ENCODE measurements at places on chromosomes 1 and 21.
A peak's percentile ranks its signal among the peaks of the same experiment; 100 is the strongest.

DNA sequence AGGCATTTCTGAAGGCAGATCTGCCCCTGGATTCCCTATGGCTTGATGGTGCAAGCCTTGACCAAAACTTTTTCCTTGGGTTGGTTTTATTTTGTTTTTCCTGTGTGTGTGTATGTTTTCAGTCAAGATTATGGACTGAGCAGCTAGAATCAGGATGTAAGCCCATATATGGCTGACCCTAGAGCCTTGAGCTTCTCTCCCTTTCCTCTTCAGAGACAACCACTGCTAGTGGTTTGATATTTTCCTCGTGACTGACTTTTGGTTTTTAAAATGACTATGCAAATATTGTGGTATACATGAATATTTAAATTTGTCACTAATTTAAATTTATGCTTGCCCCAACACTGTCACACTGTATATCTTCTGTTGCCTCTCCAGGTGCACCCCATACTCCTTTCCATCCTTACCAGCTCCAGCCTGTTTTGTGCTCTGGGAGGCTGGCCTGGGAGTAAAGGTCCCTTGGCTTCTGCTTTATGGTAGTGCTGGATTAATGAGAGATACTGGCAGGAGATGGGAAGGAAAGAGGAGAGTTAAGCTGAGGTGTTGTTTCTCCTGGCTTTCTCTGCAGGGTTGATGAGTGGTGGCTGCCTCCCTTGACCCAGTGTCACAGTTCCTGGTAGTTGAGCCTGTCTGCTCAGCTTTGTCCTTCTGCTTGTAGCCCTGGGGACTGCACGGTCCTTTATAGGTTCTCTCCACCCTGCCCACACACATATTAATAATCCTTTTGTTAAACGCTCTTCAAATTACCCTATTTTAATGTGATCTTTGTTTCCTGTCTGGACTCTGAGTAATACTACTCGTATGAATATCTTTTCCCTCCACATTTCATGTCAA lies 44.4 kb downstream of the RWDD3 start:
- DNase-seq, result no peak

GRCh38 chr1:27117733-27118439 lies 37.0 kb downstream of the SLC9A1 start:
- DNase-seq, result no peak

GRCh38 chr1:96048572-96049212 lies 672.9 kb upstream of the PTBP2 start:
- no peak for DNase-seq

DNA sequence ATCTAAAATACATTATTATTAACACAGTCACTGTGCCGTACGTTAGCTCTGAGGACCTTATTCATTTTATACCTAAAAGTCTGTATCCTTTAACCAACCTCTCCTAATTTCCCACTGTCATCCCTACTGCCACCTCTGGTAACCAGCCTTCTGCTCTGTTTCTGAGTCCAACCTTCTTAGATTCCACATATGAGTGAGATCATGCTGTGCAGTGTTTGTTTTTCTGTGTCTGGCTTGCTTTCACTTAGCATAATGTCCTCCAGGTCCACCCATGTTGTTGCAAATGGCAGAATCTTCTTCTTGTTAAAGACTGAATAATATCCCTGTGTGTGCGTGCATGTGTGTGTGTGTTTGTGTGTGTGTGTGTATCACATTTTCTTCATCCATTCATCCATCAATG lies 64.2 kb downstream of the ETS2 start:
- DNase-seq, result peak; percentile 14

DNA sequence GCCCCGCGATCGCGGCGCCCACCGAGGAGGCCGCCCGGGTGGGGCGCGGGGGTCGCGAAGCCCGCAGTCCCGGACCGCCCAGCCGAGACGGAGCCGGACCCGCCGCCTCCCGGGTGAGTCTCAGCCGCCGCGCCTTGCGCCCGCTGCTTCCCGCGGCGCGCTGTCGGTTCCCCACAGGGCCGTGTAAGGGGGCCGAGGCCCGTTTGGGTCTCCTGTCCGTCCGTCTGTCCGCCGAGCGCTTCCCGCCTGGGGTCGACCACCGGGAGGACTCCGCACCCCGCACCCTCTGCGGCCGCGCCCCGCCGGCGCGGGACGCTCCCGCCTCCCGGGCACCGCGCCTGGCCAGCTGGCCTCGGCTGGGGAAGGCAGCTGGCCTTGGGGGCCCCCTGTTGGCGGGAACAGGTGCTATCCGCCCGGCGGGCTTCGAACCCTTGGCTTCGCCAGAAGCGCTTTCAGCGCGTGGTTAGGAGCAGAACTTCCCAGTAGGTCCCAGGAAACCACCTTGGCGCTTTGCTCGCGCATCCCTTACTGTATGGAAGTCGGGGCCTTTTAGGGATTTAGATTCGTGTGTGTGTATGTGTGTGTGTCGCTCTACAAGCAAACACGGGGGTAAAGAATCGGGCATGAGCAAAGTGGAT lies 414 bp downstream of the TMEM51 start:
- DNase-seq, result peak; percentile 16

GRCh38 chr1:77643456-77643855 lies 39.0 kb downstream of the ZZZ3 start:
- no peak for DNase-seq

- DNase-seq, result peak; percentile 55
These were observed 173.8 kb downstream of the ETS2 start for GRCh38 chr21:38979271-38980121.

GRCh38 chr1:205630651-205631009 lies 1.2 kb downstream of the ELK4 start:
- DNase-seq, result no peak

DNA sequence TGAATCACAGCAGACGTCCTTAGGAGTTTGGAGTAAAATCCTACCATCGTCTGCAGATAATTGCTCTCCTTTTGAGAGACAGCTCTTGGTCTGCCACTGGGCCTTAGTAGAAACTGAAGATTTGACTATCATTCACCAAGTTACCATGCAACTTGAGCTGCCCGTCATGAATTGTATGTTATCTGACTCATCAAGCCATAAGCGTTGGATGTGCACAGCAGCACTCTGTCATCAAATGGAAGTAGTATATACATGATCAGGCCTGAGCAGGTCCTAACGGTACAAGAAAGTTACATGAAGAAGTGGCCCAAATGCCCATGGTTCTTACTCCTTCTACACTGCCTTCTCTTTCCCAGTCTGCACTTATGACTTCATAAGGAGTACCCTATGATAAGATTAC lies 317.8 kb downstream of the GPATCH2 start:
- DNase-seq, result no peak

DNA sequence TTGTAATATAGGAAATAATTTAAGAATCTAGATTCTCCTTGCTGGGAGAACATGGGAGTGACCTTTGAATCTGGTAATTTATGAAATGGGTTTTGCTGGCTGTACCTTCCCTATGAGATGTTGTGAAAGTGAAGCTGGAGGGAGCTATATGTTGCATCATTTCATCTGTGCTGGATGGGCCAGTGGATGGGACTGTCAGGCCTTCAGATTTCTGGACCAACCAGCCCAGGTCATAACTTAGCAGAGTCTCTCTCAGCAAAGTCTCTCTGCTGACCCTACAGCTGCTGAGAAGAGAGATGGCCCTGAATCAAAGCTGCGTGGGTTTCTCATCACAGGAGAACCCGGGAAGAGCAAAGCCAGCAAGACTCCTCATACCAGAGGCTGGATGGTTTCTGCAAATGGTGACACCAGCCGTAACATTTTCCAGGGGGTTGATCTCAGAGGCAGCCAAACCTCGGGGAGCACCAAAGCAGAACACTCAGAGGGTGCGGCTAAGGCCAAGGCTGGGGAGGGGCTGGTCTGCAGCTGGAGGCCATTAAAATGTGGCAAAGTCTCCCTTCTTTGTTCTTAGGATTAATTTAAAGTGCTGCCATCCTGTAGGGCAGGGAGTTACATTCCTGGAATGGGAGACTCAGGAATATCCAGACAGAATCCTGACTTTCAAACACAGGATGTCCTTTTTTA lies 18.2 kb upstream of the PTGFRN start:
- no peak for DNase-seq

- DNase-seq, result no peak
These were observed 79.8 kb upstream of the PLXNA2 start for GRCh38 chr1:208324005-208324404.

DNA sequence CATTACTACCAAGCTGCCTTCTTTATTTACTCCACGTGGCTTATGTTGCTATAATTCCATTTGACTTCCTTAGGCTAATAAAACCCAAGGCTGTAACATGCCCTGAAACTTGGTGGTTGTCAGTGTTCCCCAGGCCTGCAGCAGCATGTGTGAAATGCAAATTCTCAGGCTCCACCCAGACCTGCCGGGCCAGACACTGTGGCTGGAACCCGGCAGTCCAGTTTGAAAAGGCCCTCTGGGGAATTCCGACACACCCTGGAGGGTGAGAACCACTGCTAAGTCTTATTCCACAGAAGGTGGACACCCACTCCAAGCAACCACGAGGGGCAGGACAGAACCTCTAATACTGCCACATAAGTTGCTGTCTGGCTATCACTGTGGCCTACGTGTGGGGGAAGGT lies 41.4 kb downstream of the URB1 start:
- DNase-seq, result no peak

GRCh38 chr1:66542811-66543767 lies 9.1 kb downstream of the SGIP1 start:
- DNase-seq, result no peak

DNA sequence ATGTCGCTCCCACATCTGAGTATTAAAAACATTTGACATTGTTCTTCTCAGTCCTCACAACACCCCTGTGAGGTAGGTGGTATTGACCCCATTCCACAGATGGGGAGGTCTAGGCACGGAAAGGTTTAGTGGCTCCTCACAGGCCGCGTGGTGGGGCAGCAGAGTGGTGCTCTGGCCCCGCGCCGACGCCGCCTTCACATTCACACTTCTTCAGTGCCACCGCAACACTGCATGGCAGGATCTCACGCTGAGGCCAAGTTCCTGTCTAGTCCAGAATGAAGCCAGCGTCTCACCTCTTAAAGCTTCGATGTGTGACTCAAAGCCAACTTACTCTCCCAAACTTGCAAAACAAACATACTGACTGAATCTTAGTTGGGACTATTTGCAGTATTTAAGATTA lies 12.1 kb downstream of the ICMT start:
- DNase-seq, result no peak

- no peak for DNase-seq
These were observed 43.3 kb downstream of the BACE2 start for GRCh38 chr21:41211060-41211805.

- DNase-seq, result peak; percentile 23
These were observed 119.7 kb downstream of the PPIAL4G start for GRCh38 chr1:148363439-148363810.

DNA sequence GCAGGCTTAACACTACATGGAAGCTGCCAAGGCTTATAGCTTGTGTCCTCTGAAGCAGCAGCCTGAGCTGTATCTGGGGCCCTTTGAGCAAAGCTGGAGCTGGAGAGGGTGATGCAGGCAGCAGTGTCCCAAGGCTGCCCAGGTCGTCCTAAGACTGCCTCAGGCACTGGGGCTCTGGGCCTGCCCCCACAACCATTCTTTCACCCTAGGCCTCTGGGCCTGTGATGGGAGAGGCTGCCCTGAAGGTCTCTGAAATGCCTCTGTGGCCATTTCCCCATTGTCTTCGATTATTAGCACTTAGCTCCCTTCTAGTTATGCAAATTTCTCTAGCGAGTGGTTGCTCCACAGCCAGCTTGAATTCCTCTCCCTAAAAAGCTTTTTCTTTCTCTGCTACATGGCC lies 142.0 kb downstream of the LRIG2 start:
- no peak for DNase-seq

GRCh38 chr21:39579734-39580332 lies 32.9 kb upstream of the B3GALT5 start:
- DNase-seq, result no peak

DNA sequence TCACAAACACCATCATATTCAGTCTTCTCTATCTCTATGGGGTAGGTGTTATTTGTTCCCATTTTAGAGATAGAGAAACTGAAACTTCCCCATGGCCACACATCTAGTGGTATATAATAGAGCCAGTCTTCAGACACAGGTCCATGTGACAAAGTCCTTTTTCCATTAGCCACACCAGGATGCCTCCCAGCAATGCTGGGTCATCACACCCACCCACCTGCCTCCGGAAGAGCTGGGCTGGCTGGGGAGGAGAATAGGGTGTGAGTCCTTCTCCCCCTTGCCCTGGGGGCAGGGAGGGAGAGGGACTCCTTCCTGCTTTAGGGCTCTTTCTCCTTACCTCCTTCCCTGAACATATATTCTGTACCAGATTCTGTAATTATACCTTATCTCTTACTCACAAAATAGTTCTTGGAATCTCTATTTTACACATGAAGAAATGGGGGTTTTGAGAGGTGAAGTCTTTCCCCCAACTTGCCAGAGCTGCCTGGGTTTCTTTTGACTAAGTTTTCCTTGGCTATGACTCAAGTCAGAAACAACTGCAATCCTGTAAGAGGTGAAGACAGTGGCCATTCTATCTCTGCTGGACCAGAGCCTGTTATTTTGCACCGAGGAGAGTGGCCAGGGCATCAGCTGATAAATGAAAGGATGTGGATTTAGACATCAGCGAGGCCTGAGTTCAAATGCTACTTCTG lies 30.0 kb downstream of the SOX13 start:
- DNase-seq, result peak; percentile 35

Measured in hematopoietic multipotent progenitor cell treated with erythropoietin and hydrocortisone succinate and interleukin-3 and kit ligand, for 8 days (in vitro differentiated cells).